ENCODE measurements at places on chromosomes 7 and 10.

DNA sequence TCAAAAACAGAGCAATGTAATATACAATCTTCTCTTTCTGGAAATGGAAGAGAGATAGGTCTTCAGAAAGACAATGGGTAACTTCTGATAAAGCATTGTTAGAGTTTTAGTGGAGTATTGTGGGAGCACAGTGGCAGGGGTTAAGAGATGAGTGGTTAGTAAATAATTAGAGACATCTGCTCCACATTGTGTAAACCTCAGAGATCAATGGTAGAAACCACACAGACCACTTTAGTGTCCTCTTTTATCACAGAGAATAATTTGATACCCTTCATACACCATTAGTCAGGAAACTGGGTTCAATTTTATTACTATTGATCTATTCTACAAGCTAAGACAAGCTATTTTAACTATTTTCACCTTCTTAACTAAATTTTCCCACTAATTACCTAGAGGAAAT, 35.9 kb upstream of the MAGI2 start:
- DNase-seq: peak; percentile 28

DNA sequence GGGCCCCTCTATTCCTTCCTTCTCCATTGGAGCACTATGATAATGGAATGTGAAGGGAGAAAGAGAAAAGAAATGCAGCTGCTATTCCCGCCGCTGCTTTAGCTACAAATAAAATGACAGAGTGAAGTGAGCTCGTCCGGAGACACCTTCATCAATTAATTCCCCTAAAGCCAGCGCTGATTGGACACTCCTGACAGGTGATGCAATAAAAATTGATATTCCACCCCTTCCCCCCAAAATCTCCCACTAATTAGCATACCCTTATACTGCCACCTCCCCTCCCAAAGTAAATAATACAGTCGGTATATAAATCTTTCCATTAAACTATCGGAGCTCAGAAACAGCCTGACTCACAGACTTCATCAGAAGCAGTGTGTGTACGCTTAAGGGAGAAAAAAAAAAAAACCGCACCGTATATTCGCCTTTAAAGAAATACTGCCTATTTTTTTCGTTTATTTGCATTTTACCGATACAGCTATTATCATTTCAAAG, 7.3 kb downstream of the SKIDA1 start:
- peak; percentile 93 for DNase-seq

DNA sequence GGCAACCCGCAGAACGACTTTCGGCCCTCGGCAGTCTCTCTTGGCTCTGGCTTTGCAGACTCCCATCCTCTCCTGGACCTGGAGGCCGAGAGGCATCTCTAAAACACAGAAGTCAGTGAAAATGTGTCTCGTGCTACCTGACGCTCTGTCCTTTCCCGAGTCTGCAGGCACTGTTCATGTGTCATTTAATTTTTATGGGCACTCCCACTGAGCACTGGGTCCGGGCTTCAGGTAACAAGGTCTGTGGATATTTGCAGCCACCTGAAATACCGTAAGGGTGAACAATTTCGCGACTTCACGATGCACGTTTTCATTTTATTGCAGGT, 96.8 kb downstream of the GLRX3 start:
- DNase-seq: no peak

DNA sequence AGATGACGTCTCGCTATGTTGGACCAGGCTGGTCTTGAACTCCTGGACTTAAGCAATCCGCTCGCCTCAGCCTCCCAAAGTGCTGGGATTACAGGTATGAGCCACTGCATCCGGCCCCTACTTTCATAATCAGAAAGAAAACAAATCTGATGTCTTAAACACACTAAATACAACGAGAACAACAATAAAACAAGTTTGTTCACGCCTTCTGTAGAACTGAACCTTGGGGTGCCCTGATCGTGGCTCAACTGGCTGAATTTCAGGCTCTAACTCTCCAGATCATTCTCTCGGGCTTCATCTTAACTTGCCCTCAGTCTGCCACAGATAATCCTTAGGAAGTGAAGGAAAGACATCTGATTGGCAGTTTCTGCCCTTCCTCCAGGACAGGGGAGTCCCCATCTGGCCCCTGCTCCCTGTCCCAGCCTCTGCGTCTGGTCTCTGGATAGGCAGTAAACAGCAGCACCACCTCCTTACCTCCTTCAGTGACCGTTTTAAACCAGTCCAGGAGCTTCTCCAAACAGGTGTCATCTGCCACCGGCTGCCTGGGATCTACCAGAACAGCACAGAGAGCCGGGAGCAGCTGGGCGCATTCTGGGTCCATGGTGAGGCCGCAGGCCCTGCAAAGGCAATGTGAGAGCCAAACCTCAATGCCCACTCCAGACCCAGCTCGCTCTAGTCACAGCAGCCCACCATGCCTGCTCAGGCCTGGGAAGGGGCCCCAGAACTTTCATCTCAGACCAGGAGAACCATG, 1.3 kb downstream of the BRAT1 start:
- no peak for DNase-seq

- DNase-seq: no peak
These were observed 10.8 kb downstream of the SLIT1 start for GRCh38 chr10:97174941-97175340.

- DNase-seq: peak; percentile 77
These were observed at the start of gene LRCH4 for GRCh38 chr7:100585511-100586265. Gene LRCH4 (minus strand): TSS chr7:100586129. CDS start chr7:100586100, 29 bp downstream.

- no peak for DNase-seq
These were observed 36.2 kb downstream of the GOT1 start for GRCh38 chr10:99394256-99394655.
